Activated effector memory CD4-positive, alpha-beta T cell treated with Interleukin-2 at 50 U/mL for 16 hours (primary cell): ENCODE measurements at places on chromosomes 4 and X.

DNA sequence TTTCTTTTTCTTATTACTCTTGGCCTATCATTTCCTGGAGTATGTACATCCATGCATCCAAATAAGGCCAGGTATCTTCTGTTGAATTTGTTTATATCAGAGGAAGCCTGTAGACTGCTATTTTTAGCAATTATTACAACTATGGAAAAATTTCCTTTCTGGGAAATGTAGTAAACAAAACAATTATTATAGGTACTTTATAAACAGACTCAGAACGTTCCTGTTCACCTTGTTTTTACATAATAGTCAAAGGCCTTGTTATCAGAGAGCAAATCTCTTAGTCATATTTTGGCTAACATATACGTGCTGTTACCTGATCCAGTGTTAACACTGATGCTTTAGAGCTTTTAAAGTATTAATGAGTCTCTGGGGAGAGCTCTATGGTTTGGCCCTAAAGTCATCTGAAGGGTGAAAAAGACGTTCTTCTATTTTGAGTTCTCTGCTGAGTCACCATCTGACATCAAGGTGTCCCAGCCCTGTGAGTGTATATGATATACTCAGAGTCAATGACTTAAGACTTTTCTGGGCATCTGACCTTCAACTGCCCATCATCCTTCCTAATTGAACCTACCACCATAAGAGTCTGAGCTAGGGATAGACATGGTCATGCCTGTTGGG, 7.3 kb downstream of the SPARCL1 start:
- DNase-seq: no peak

GRCh38 chr4:845836-846251, 19.9 kb upstream of the CPLX1 start:
- DNase-seq: no peak

DNA sequence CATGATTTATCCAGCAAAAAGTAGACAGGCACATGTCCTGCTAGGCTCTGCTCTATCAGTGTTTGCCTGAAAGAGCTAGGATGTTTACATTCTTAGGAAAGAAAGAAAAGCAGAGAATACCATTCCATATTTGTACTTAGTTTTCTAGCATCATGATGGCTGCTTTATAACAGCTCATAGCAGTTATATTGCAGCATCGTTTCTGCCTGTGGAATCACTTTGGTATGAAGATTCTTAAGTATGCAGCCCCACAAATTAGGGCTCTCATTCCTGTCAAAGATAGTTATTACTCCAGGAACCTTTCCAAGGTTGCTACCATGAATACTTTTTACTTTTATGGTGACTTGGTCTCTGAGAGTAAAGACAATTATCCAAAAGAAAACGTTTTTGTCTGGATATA, 119.0 kb upstream of the MYOZ2 start:
- no peak for DNase-seq

DNA sequence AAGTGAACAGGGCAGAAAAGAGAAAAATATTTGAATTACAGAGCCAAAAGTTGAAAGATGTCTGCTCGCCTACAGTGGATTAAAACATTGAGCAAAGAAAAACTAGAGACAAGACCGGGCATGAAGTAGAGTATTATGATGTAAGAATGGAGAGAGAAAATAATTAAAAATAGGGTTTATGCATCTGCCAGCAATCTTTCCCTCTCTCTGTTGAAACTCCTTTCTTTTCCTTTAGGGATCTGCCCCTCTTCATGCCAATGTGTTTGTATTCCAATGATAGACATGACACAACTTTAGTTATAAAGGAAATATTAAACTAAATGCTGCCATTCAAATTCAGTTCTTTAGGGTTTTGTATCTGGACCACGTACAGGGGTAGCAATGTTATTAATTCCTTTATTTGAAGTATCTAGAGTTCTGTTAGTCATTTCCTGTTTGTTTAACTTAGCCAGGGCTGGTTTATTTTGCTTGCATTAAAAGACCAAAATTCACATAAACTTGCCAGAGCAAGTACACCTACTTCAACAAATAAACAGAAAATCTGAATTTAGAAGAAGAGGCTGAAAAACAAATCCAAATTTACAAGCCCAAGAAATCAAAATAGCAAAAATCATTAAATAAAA, 202.6 kb downstream of the SPOCK3 start:
- no peak for DNase-seq

DNA sequence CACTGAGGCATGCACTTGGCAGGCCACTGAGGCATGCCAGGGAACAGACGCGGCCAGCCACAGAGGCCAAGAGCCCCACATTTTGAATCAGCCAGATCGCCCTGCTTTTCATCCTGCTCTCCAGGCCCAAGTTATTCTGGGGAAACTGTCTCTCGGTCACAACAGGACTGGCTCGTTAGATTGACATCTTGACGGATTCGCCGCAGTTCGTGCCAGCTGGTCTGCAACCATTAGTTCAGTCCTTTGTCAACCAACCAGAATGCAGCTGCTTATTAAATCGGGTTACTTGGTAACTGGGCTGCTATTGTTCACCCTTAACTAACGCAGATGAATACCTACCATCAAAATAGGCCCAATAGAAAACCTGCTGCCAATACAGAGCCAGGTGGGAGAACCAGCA, 16.7 kb downstream of the CLDN34 start:
- DNase-seq: no peak

DNA sequence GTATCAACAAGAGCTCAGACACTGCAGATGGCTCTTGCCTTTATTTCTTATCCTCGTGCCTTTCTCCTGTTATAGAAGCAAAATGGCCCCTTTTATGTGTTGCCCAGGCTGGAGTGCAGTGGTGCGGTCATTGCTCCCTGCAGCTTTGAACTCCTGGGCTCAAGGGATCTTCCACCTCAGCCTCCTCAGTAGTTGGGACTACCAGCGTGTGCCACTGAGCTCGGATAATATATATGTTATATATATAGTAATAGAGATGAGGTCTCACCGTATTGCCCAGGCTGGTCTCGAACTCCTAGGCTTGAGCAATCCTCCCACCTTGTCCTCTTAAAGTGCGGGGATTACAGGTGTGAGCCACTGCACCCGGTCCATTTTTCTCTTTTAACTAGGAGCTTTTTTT, 79.7 kb downstream of the TMEM131L start:
- DNase-seq: no peak

- no peak for DNase-seq
Measured at GRCh38 chr4:25867781-25868294, 5.0 kb upstream of the SEL1L3 start.

- DNase-seq: no peak
Measured at GRCh38 chrX:40155589-40156469, 58.1 kb upstream of the BCOR start.

DNA sequence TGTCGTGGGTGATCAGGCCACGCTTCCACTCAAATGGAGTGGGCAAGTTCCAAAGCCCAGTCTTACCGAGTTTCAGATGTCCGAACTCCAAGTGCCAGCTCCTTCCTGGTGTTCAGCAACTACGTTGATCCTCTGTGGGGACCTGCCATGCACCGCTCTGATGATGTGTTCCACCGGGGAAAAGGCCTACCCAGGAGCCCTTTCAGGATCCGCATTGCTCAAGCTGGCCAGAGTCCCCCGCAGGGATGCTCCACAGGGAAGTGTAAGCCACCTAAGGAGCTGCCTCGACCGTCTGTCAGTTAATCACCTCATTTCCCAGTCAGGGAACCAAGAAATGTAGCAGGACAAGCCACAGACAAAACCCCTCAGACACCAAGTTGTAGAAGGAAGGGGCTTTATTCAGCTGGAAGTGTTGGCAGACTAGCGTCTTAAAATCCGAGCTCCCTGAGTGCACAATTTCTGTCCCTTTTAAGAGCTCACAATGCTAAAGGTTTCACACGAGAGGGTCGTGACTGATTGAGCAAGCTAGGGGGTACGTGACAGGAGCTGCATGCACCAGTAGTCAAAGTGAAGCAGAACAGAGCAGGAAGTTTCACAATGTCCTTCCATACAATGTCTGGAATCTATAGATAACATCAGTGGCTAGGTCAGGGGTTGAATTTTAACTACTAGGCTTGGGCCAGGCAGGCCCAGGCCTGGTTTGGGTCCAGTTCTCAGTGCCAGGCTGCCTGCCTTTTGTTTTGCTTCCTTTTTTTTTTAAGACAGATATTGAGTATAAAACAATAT, 126.2 kb upstream of the ZDHHC15 start:
- no peak for DNase-seq

GRCh38 chr4:148530114-148530513, 87.9 kb upstream of the NR3C2 start:
- DNase-seq: no peak

DNA sequence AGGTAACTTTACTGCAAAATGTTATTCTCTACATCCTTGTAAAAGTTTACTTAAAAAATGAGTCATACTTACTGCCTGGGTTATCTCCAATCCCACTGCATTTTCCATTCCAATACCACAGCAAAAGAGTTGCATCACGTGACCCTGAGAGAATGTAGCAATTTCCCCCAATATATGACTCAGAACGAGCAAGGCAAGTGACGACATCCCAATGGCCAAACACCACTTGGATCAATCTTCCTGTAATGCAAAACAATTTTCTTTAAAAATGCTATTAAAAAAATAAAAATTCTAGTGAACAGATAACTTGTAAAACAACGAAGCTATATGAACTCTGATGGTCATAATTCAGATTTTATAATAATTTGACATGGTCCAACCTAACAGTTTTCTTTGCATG, 224.3 kb downstream of the DCLK2 start:
- DNase-seq: no peak

DNA sequence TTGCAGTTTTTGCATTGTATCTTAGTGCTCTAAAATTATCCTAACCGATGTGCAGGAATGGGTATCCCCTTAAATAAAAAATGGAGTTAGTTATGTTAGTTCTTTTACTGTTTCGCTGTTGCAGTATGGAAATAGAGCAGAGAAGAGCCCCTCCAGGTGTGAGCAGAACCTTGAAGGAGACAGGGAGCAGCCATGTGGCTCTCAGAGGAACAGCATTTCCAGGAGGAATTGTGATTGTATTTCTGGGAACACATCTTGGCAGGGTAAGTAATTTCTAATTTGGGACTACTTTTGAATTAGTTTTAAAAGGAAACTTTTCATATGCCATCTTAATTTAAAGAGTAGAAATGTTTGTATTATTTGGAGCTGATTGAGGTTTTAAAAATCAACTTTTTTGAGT, 5.3 kb upstream of the CCDC158 start:
- DNase-seq: no peak
